Neuronal stem cell (in vitro differentiated cells): ENCODE measurements at places on chromosomes 11 and 22.

- no peak for DNase-seq
Observed at GRCh38 chr11:43962383-43963278, 20.2 kb downstream of the C11orf96 start.

- DNase-seq: no peak
Observed at GRCh38 chr11:121105481-121106195, 4.6 kb downstream of the TECTA start.

DNA sequence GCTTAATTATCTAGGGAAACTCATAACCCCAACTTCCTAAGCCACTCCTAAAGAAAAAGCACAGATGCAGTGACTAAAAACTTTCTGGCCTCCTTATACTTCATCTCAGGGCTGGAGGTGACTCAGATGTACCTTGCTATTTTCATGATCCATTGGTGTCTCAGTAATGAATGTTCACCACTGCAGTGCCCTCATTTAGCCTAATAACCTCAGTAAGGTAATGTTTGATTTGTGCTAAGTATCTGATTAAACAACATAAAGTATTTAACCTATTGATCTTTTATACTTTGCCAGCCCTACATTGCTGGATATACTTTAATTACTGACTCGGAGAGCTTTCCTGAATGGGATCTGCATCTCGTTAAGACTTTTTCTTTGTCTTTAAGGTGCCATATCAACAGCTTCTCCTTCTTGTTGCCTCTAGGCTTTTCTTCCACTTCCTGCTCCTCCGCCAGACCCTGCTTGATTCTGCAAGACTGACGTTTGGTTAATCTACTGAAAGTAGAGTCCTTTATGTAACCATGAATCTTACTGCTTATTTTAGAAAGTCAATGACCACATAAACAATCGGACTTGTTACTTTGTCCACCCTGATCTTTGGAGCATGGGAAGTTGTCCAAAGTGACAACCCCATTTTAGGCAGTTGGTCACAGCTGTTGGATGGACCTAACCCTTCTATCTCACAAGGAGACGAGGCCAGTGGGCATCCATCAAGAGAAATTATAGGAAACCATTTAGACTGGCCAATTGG lies 303.0 kb downstream of the ST3GAL4 start:
- no peak for DNase-seq

- no peak for DNase-seq
Observed at GRCh38 chr11:122097419-122098001, 18.5 kb downstream of the BLID start.

DNA sequence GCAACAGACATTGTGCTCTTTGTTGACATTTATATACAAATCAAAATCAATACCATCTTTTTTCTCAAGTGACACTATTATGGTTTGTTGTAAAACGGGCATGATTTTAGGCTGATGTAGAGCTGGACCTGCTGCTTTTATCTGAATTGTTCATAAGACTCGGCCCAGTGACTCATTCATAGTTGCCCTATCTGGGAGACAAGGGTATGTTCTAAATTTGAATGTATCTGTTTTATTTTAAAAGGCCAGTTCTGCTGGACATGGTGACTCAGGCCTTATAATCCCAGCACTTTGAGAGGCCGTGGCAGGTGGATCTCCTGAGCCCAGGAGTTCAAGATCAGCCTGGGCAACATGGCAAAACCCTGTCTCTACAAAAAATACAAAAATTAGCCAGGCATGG lies 39.3 kb downstream of the CEP295 start:
- DNase-seq: no peak
